Nephron progenitor cell (in vitro differentiated cells): ENCODE measurements at places on chromosomes 4 and X.
A peak's percentile ranks its signal among the peaks of the same experiment; 100 is the strongest.

DNA sequence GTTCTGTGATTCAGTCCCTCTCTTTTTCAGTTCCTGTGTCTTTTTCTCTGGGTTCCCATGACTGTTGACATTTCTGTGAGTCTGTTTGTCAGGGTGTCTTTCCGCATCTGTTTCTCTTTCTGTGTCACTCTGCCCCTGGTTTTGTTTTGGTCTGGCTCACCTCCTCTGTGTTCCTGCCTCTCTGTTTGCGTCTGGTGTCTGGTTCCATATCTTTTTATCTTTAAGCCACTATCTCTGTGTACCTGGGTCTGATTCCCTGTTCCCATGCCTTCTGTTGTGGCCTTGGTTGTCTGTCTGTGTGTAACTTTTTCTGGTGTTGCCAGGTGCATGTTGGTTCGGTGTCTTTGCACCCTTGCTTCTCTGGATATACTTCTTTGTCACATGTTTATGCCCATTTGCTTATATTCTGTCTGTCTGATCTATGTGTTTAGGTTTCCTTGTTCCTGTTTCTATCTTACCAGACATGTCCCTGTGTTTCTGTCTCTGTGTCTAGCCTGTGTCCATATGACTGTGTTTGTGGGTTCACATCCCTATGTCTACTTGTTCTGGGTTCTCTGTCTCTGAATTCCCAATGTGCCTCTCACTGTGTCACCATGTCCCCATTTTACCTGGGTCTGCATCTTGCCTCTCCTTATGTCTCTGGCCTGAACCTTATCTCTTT lies 50.2 kb downstream of the ITIH6 start:
- DNase-seq = no peak

- no peak for DNase-seq
Observed at GRCh38 chr4:8928074-8928473, 56.4 kb upstream of the HMX1 start.

DNA sequence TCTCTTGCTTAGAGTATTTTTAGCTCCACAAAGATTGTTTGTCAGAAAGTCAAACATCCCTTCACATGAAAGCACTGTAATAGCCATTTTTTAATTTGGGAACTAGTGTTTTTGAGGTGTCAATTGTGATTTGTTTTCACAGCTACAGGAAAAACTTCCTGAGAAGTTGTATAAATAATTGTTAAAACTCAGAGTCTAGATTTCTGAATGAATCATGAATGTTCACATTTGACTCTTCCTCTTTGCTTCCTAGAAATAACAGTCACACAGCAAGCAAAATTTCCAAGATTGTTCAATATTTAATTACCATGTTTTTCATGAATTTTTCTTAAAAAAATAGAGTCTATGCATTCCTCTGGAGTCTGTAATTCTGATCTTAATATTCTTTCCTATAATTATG lies 156.9 kb upstream of the SLC7A11 start:
- no peak for DNase-seq

GRCh38 chr4:42371305-42372252 lies 25.7 kb upstream of the SHISA3 start:
- no peak for DNase-seq

DNA sequence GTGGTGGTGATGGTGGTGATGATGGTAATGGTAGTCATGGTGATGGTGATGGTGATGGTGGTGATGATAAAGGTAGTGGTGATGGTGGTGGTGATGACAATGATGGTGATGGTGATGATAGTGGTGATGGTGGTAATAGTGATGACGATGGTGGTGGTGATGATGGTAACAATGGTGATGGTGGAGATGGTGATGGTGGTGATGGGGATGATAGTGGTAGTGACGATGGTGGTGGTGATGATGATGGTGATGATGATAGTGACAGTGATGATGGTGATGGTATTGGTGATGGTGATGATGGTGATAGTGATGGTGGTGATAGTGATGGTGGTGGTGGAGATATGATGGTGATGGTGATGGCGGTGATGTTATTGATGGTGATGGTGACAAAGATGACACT lies 108.4 kb upstream of the NKX1-1 start:
- no peak for DNase-seq

GRCh38 chrX:30301963-30302362 lies 7.2 kb downstream of the NR0B1 start:
- peak; percentile 22 for DNase-seq

DNA sequence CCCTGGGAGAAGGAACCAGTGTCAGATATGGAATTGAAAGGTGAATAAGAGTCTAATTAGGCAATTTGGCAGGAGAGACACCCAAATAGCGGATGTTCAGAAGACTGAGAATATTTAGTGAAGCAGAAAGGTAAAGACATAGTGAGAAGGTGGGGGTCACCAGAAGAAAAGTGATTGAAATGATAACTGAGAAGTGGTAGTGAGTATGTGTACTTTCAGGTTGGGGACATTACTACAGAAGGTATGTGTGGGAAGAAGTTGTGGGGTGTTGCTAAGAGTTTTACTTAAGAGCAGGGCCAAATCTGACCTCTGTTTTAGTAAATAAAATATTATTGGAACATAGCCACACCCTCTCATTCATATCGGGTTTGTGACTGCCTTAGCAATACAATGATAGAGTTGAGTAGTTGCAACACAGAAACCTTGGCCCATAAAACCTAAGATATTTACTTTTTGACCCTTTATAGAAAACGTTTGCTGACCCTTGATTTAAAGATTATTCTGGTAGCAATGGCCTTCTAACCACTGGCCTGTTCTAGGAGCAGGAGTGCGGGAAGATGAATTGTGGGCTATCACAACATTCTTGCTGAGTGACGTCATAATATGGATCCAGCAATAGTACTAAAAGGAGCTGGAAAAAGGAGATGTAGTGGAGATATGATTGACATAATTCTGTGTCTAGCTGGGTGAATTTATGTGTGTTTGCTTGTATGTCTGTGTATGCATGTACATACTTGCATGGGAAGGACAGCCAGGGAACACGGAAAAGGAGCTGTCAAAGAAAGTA lies 115.3 kb downstream of the HS3ST1 start:
- no peak for DNase-seq
